ENCODE measurements at places on chromosomes 6 and 20. TPM values are rescaled to one million over a fixed set of nuclear protein-coding genes. Genes with fewer than 3 reads are reported as not detected.

The OLIG3 gene
- total RNA-seq: 0.35 TPM

The RBM12 gene
- total RNA-seq: 92.4 TPM

The FAM83D gene
- 10.5 TPM for total RNA-seq

The BANF2 gene
- total RNA-seq: not detected

The JPH2 gene
- total RNA-seq: 0.29 TPM

The SLC35D3 gene
- total RNA-seq: not detected

The VIP gene
- total RNA-seq: not detected

The CST7 gene
- total RNA-seq: 136 TPM

The SSTR4 gene
- not detected for total RNA-seq

The FAM83B gene
- total RNA-seq: not detected

The VSTM2L gene
- total RNA-seq: not detected

The LGSN gene
- total RNA-seq: not detected

The STMND1 gene
- not detected for total RNA-seq

The RWDD2A gene
- total RNA-seq: 2.8 TPM
